Naive thymus-derived CD8-positive, alpha-beta T cell (primary cell): ENCODE measurements at places on chromosomes 6 and 20. TPM values are rescaled to one million over a fixed set of nuclear protein-coding genes. Genes with fewer than 3 reads are reported as not detected.

SLC35A1 gene
- 21.5 TPM for total RNA-seq

FERMT1 gene
- total RNA-seq = not detected

CNKSR3 gene
- not detected for total RNA-seq

PRL gene
- 0.30 TPM for total RNA-seq

THBD gene
- total RNA-seq = 0.27 TPM

BTN1A1 gene
- not detected for total RNA-seq

EFCAB8 gene
- total RNA-seq = 2.9 TPM

PAK5 gene
- not detected for total RNA-seq

TCFL5 gene
- 13.2 TPM for total RNA-seq

DNA sequence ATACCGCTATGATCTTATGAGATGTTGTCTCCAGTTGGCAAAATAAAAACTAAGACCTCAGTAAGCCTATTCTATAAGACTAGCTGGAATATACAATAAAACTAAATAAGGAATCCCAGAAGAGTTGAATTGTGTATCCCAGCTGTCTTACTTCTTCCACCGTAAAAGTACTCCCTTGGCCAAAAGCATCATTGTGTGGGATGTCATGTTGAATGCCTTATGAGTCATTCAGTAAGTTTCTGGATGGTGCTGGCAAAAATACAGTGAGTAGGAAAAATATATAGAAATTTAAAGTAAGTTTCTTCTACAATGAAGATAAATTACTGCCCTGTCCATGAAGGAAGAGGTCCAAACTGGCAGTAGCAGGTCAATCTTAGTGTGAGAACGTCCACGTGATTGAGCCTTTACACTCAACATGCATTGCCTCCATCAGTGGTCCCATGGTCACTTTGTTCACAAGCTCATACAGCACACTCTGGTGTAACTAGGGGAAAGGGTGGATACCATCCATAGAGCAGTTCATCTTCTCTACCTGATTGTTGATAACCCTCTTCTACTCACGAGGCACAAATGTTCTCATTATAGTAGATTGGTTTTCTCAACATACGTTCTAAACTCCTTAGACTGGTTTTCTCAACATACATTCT is 13.7 kb upstream of the ZNF318 start:
- DNase-seq = no peak

DNA sequence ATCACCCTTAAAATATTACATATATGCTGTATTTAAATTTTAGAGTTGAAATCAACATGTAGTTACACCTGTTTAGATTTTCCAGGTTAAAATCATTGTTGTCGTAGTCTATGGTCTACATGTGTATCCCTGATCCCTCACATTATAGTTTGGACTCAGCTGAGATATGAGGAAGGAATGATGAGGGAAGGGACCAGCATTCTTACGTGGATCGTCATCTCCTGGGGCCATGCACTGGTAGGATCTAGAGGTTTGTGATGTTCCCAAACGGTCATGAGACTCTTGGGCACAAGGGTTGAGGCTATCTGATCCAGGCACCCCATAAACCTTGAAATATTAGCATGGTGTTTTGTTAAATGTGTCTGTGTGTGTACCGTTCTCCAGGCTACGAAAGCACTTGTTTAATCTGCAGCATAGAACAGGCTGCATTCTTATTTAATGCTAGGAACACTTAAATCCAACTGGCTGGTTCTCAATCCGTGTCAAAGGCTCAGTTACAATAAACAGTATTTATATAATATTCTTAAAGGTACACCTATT is 55.4 kb downstream of the IPCEF1 start:
- DNase-seq = no peak

- no peak for DNase-seq
Measured at GRCh38 chr6:3330199-3330598, 71.5 kb downstream of the PSMG4 start.

- DNase-seq = no peak
Measured at GRCh38 chr6:80940976-80941375, 811.5 kb downstream of the TENT5A start.

DNA sequence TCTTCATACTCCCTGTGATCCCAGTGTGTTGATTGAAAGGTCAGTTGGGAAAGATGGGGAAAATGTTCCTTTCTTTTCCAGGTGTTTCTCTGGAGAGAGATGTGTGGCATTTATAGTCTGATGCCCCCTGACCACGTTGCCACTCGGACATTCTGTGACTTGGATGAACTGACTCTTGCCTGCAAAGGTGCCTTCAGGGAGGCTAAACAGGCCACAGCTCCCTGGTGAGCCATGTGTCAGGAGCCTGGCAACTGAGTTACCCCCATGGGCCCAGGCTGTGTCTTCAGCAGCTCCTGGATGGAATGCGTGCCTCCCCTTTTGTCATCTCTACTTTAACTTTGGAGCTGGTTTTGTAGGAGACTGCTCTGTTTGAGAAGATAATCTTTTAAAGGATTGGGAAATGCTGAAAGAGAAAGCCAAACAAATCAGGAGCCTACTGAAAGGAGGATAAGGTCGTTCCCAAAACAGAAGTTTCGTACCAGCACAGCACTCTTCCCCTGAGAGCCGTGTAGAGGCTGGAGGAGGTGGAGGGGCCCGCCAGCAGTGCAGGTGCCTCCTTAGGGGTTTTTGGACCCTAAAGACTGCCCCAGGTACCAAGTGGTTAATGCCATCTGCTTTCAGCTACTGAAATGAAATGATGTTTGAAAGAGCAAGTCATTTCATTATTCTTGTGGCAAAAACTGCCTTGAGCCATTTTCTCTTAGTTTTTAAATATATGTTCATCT is 322.8 kb downstream of the ZFAND3 start:
- DNase-seq = no peak

DNA sequence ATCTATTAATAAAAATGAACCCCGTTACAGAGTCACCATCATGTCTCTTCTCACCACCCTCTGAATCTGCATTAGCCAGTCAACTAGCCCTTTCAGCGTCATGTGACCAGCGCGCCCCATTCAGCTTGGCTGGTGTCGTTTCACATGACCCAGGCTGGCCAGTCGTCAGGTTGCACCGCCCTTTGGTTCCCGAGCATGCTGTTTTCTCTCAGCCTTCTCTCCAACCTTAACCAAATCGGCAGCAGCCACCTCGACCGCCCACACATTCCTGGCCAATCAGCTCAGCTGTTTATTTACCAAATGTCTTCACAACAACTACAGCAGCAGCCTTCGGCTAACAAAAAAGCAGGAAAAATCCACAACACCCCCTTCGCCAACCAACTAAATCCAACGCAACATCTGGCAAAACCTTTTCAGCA is 5.6 kb downstream of the SRSF3 start:
- DNase-seq = peak; percentile 60

- DNase-seq = no peak
Measured at GRCh38 chr6:184161-184700, 108.1 kb upstream of the DUSP22 start.

- DNase-seq = no peak
Measured at GRCh38 chr6:84078335-84078734, 44.8 kb downstream of the MRAP2 start.

DNA sequence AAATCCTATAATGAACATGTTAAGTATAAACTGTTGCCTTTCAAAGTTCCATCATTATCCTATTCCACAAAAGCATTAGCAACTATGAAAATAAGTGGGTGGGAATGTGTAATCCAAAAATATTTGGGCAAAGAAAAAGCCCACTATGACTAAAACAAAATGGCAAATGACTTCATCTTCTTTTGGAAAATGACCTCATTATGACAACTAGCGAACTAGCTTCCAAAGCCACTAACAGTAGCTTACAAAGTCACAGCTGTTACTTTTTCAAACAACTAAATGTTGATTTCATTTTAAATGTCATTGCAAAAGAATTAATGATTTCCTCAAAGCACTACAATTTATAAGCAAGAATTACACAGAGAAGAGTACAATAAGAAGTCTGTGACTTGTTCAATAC is 49.8 kb upstream of the RUNX2 start:
- DNase-seq = no peak

DNA sequence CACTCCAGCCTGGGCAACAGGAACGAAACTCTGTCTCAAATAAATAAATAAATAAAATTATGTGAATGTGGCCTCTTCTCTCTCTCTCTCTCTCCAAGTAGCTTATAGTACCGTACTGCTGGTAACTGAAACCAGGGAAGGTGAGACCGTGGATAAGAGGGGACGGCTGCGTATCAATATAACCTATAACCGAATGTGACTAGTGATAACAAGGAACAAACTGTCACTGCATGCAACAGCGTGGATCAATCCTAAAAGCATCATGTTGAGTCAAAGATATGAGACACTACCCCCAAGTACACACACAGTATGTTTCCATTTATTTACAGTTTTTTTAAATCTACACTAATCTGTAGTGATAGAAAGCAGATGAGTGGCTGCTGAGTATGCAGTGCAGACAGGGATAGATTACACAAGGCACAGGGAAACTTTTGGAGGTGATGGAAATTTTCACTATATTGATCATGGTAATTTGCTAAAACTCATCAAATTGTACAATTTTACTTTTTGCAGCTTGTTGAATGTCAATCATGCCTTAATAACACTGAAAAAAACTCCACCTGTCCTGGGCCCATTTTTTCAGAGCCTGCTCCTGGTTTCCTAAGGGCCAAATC is 121.4 kb upstream of the ARMC2 start:
- no peak for DNase-seq

DNA sequence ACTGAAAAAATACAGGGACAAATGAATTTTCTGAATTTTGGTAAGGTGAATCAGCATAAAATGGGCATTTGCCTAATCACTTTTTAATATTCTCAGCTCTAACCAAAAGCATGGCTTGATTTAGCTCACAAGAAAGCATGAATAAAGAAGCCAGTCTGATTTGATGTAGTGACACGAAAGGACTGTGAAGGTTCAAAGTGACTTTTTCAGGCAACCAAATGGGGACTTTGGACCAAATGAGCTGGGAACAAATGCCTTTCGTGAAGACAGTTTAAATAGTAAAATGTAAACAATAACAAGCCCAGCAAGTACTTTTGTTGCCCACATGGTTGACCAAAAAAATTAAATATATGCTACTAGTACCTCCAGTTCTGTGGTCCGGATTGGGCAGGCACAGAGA is 12.9 kb upstream of the CBLN4 start:
- DNase-seq = no peak

DNA sequence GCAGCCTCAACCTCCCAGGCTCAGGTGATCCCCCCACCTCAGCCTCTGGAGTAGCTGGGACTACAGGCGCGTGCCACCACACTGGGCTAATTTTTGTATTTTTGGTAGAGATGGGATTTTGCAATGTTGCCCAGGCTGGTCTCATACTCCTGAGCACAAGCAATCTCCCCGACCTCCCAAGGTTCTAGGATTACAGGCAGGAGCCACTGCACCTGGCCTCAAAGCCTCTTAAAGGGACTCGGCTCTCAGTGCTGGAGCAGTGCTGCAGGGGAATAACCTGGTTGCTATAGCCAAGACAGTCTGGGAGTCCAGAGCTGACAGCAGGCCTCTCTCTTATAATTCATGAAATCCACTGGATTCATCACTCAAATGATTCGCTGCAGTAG is 17.0 kb downstream of the GHRH start:
- DNase-seq = no peak

DNA sequence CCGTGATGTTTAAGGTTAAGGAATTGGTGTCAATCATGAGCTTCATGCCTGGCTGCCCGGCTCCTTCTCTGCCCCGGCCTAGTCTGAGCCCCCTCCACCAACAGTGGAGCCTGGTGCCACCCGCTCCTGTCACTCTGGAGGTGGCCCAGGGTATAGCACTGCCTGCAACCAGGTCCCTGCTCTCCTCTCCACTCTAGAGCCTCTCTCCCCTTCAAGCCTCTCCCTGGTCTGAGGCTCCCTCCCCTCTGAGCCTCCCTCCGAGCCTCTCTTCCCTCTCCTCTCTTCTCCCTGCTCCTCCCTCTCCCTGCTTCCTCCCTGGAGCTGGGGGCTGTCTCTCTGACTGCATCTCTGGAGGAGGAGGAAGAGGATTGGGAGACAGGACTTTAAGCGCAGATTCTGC is 31.3 kb upstream of the MRGBP start:
- no peak for DNase-seq

DNA sequence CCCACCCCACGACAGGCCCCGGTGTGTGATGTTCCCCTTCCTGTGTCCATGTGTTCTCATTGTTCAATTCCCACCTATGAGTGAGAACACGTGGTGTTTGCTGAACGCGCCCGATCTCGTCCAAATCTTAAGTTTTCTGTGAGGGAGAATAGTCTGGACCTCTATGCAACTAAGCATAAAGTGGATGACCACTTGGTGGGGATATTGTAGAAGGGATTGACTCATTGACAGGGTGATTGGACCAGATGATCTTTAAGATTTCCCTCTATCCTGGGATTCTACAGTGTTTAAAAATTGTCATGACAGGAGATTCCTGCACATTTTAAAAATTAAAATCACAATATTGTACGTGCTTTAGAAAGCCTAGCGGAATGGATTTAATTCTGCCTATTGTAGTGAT is 141.3 kb downstream of the TRMT11 start:
- no peak for DNase-seq

- no peak for DNase-seq
Measured at GRCh38 chr20:33387177-33387576, 14.1 kb downstream of the CDK5RAP1 start.

DNA sequence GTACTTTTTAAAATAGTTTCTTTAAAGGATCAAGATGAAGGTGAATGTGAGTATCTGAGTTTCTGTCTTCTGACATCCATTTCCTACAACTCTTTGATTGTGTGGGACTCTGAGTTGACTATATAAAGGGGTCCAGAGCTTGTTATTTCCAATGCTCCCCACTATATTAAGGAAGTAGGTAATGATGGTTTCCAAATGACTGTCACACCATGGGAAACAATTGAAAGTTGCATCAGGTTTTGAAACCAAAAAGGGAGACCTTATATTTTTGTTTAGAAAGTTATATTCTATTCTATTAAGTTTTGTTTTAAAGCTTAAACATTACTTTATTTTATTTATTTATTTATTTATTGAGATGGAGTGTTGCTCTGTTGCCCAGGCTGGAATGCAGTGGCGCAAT is 11.2 kb downstream of the CASS4 start:
- DNase-seq = no peak

DNA sequence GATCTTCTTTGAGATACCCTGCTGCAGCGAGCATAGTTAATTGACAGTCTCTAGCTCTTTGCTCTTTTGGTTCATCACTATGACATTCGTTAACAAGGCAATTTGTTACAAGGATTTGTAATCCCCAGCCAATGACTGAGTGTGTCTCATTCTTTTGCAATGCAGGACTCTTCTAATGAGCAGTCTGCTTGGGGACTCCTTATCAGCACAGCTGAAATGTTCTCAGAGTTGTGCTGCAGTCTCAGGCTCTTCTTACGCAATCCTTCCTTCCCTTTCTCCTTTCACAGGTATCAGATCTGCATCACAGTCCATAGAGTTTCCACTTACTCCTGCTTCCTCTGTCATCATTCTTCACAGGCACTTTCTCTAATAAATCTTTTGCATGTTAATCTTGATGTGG is 161.2 kb upstream of the OGFRL1 start:
- DNase-seq = no peak

DNA sequence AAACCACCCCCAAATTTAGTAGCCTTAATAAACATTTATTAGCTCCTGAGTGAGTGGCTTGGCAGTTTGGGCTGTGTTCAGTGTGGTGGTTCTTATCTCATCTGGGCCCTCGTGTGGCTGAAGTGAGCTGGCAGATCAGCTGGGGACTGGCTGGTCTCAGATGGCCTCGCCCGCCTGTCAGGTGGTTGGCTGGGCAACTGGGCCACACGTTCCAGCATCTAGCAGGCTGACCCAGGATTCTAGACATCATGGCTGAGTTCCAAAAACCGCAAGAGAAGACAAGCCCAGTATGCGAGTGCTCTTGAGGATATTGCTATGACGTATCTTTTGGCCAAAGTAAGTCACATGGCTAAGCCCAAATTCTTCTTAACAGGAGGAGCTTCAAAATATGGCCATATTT is 28.9 kb downstream of the EIF2S2 start:
- DNase-seq = no peak

GRCh38 chr6:108732091-108732870 is 115.9 kb upstream of the ARMC2 start:
- DNase-seq = no peak
